Activated gamma-delta T cell treated with anti-CD3 and anti-CD28 coated beads, Interleukin-2, amount 50 U/mL, for 16 hours (primary cell): ENCODE measurements at places on chromosomes 3 and 15.

- DNase-seq: no peak
These were observed 11.7 kb downstream of the RASGRF1 start for GRCh38 chr15:79078763-79079410.

GRCh38 chr3:9253327-9253726, 3.9 kb upstream of the SRGAP3 start:
- DNase-seq: no peak

DNA sequence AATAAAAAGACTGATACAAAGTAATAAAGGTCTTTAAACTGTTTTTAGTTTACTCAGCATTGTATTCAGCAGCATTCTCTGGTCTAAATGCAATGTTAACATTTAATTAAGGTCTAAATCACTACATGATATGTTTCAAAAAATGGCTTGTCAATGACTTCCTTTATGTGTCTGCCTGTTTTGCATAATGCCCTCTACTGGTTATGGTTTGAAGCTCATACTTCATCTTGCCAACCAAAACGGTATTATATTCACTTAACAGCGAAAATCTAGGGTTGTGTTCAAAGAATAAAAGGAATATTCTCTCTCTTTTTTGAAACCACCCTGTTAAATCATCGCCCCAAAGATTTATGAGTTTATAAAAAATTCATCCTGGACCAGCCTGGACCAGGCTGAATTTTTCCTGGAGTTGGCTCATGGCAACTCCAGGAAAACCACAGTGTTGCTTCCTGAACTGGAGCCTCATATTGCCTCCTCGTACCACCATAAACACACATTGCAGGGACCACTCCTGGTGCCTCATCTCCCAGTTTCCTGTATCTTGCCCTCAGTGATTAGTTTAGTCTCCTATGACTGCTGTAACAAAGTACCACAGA, 6.7 kb upstream of the NCEH1 start:
- no peak for DNase-seq

DNA sequence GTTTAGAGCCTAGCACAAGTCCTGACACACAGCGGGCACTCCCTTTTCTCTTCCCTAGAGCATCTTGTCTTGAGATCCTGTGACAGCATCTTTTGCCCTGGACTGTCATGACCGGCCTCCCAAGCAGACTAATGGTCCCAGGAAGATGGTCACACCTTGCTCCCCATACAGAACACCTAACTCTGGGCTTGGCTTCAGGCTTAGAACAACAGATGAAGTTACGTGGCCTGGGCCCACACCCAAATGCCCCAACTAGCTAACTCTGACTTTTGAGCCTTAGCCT, 781 bp upstream of the IP6K1 start:
- no peak for DNase-seq

DNA sequence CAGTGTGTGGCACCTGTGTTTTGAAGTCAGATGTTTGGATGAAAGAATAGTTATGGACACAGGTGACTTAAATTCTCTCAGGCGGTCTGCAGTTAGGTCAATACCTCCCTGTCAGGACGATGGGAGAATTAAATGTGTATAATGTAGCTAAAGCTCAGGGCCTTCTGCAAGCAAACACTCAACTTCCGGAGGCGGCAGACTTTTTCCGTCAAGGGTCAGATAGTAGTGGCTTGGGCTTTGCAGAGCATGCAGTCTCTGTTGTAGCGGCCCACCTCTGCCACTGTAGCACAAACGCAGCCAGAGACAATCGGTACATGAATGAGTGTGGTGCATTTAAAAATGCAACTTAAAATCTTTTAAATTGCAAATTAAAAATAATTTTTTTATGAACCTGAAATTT, 47.4 kb downstream of the CMTM8 start:
- DNase-seq: no peak

GRCh38 chr15:99992611-99993231, 259.5 kb upstream of the LYSMD4 start:
- no peak for DNase-seq

GRCh38 chr3:169604118-169604517, 59.4 kb downstream of the MECOM start:
- DNase-seq: no peak

DNA sequence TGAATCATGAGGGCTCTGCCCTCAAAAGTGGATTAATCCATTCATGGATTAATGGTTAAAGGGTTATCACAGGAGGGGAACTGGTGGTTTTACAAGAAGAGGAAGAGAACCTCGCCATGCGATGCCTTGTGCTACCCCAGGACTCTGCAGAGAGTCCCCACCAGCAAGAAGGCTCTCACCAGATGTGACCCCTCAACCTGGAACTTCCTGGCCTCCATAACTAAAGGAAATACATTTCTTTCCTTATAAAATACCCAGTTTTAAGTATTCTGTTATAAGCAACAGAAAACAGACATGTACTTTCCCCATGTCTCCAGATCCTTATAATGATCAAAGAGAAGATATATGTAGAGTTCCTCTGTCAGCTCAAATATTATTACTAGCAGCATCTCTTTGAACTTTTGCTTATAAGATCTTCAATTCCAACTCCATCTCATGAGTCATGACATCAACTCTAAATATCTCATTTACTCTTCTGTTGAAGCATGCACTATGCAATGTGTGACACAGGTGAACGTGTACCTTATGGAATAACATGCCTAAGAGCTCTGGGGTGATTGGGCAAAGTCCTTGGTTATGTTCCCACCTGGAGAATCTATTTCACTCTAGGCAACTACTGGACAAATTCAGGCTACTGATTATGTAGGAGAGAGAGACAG, 37.5 kb upstream of the ZBTB38 start:
- DNase-seq: no peak
